ENCODE measurements at places on chromosomes 4 and X. TPM values are rescaled to one million over a fixed set of nuclear protein-coding genes. Genes with fewer than 3 reads are reported as not detected.

ZFP92 gene
- 1.8 TPM for total RNA-seq

CORIN gene
- total RNA-seq: 0.07 TPM

MAGED4 gene
- 32.5 TPM for total RNA-seq

ADH1C gene
- 1.7 TPM for total RNA-seq

DDIT4L gene
- 0.68 TPM for total RNA-seq

CXCR3 gene
- not detected for total RNA-seq

LDB2 gene
- total RNA-seq: 0.46 TPM

DTHD1 gene
- total RNA-seq: not detected

CT45A8 gene
- not detected for total RNA-seq

Measured in kidney epithelial cell (primary cell).